ENCODE measurements at places on chromosomes 3 and 15. TPM values are rescaled to one million over a fixed set of nuclear protein-coding genes. Genes with fewer than 3 reads are reported as not detected.

The NR2E3 gene
- total RNA-seq = not detected

The CCDC71 gene
- total RNA-seq = 25.8 TPM

The ZNF80 gene
- total RNA-seq = not detected

The AQP9 gene
- total RNA-seq = not detected

The PRTG gene
- total RNA-seq = 2.9 TPM

The PLAAT1 gene
- 0.23 TPM for total RNA-seq

The RARRES1 gene
- total RNA-seq = 12.7 TPM

The ROBO2 gene
- total RNA-seq = 0.23 TPM

The HGD gene
- not detected for total RNA-seq

The SERPINI2 gene
- not detected for total RNA-seq

The ST8SIA2 gene
- 0.09 TPM for total RNA-seq

The SPINK8 gene
- total RNA-seq = not detected

The CGNL1 gene
- 10.2 TPM for total RNA-seq

The ZNF620 gene
- total RNA-seq = 0.35 TPM

The DOCK3 gene
- total RNA-seq = under 0.01 TPM

The OR5K1 gene
- not detected for total RNA-seq

The MAGEL2 gene
- 0.47 TPM for total RNA-seq

The CX3CR1 gene
- total RNA-seq = not detected

The XYLB gene
- total RNA-seq = 1.6 TPM

The GOLGA6B gene
- total RNA-seq = not detected

The GOLGA8G gene
- not detected for total RNA-seq

The SHC4 gene
- 5.6 TPM for total RNA-seq

The FANCD2OS gene
- not detected for total RNA-seq

The GHRL gene
- not detected for total RNA-seq

The FBN1 gene
- total RNA-seq = 785 TPM
